ENCODE measurements at places on chromosomes 4 and X. TPM values are rescaled to one million over a fixed set of nuclear protein-coding genes. Genes with fewer than 3 reads are reported as not detected.

The PPEF2 gene
- not detected for total RNA-seq

The DAPP1 gene
- 0.82 TPM for total RNA-seq

The G6PD gene
- 8.1 TPM for total RNA-seq

The CXCL11 gene
- total RNA-seq = 70.7 TPM

The CXCL5 gene
- total RNA-seq = not detected
